Central memory CD4-positive, alpha-beta T cell (primary cell): ENCODE measurements at places on chromosomes 11 and 22.

GRCh38 chr11:724778-725386, 18.9 kb downstream of the EPS8L2 start:
- no peak for DNase-seq

- no peak for DNase-seq
Measured at GRCh38 chr22:29951791-29952413, 68.9 kb downstream of the MTMR3 start.

GRCh38 chr22:46053563-46054090, 76.7 kb upstream of the WNT7B start:
- DNase-seq = peak; percentile 64

- no peak for DNase-seq
Measured at GRCh38 chr11:4826425-4826824, 5.3 kb downstream of the OR51F2 start.

DNA sequence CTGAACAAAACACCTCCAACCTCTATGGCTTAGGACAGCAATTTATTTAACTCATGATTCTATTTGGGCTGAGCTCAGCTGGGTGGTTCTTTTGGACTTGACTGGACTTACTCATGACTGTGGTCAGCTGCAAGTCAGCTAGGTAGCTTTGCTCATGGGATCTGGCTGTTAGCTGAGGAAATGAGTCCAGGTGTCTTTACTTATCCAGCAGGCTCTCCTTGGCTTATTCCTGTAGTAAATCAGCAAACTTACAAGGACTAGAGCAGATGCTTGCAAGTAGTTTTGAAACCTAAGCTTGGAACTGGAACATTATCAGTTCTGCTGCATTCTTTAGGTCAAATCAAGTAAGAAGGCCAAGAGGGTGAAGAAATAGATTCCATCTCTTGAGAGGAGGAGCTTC, 8.0 kb upstream of the HIKESHI start:
- DNase-seq = no peak

DNA sequence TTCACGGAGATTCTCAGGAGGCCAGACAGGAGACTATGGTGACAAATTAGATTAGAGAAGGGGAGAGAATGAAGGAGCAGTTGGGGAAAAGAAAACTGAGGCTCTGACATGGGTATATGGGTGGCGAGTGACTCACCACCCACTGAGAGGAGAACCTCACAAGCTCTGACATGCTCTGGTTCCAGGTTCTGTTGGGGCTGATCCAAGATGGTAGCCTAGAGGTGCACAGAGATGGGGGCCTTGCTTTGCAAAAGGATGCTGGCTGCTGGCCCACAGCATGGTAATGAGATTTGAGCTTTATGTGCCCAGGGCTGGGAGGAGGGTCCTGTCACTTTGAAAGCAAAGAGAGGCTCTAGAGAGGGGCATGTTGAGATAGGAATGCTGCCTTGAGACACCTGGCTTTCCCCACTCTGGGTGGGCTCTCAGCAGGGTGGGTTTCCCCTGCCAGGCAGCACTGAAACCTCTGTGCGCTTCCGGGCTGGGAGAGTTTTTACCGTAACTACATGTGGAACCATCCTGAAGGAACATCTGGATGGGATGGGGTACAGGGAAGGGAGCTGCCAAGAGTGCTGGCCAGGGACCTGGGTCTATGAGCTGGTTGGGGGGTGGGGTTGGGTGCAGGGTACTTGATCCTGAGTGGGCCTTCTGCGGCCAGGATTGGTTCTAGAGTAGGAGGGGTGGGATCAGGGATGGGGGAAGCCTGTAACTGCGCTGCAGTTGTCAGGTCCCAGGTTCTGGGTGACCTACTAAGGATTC, 1.2 kb upstream of the GRK2 start:
- no peak for DNase-seq

DNA sequence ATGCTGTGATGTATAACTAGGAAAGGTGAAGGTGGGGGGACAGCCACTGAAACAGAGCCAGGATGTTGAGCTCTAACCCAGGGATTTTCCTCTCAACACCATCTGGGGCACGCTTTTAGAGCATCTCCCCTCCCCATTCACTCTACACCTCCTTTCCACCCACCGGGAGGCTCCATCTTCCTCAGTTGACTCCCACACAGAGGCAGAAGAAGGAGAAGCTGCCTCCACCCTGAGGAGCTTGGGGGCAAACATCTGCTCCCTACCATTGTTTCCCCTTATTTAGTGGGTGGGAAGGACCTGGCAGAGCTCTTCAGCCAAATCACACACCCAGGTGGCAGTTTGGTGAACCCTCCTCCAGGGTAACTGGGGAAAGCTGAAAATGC, 50.0 kb upstream of the ADA2 start:
- no peak for DNase-seq

- DNase-seq = no peak
Measured at GRCh38 chr22:19367763-19368367, 63.7 kb downstream of the HIRA start.

- DNase-seq = no peak
Measured at GRCh38 chr11:128453444-128454336, 133.7 kb downstream of the ETS1 start.

DNA sequence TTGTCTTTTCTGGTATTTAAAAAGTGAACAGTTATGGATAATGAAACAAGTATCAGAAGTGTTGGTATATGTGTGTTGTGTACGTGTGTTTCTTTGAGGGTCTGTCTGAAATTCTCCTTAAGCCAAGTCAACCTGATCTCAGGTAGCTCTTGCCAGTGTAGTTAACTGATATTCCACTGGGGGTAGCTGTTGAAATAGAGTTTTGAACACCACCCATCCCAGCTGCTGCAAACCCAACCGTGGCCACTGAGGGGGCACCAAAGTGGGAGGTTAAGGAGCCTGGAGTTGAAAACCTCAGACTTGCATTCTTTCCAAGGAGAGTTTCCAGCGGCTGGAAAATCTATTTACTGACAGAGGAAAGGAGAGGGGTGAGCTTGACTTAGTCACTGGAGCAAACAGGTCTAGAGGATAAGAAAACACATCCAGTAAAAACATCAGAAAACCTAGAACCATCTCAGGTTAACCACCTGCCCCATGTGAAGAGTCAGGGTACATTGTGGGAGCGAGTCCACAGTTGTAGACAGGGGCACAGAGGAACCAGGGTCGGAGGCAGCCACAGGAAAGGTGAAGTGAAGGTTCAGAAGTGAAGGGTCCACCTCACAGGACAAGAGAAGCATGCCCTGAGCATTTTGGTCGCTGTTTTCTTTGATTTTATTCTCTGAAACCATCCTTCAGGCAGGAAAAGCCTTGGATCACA, 8.8 kb upstream of the CUL5 start:
- DNase-seq = peak; percentile 8

DNA sequence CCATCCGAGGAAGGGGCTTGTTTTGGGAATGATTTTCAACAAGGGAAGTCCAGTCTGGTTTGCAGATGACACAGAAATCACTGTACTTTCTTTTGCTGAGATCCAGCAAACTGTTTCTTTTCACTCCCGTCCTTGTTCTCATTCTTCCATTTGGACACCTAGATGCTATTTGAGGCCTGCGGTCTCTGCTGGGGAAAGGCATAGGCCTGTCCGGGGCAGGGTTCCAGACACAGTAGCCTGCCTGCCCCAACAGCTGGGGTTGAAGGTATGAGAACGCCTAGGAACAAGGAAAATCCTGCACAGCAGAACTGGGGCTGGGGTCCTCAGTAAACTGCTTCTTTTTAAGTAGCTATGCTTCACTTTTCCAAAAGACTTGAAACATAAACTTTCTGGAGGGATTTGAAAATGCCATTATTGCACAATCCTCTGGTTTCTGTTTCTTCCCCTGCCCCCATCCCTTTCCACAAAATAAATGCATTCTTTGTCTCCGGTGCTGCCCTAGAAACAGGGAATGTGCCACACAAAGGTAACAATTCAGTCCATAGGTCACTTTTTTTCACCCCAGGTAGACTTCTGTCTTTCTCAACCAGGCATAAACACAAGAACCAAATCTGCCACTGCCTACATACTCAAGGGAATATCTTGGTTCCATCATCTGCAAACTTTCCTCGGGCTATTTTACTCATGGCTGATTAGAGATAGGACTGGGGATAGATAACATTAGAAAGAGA, 174.8 kb upstream of the MTMR2 start:
- no peak for DNase-seq

- no peak for DNase-seq
Measured at GRCh38 chr22:25930788-25931310, 188.9 kb downstream of the MYO18B start.

- no peak for DNase-seq
Measured at GRCh38 chr11:44634401-44635281, 69.2 kb downstream of the CD82 start.

GRCh38 chr11:58394195-58394594, 12.5 kb downstream of the OR5B3 start:
- no peak for DNase-seq

- DNase-seq = no peak
Measured at GRCh38 chr11:32200136-32200847, 109.4 kb downstream of the RCN1 start.

DNA sequence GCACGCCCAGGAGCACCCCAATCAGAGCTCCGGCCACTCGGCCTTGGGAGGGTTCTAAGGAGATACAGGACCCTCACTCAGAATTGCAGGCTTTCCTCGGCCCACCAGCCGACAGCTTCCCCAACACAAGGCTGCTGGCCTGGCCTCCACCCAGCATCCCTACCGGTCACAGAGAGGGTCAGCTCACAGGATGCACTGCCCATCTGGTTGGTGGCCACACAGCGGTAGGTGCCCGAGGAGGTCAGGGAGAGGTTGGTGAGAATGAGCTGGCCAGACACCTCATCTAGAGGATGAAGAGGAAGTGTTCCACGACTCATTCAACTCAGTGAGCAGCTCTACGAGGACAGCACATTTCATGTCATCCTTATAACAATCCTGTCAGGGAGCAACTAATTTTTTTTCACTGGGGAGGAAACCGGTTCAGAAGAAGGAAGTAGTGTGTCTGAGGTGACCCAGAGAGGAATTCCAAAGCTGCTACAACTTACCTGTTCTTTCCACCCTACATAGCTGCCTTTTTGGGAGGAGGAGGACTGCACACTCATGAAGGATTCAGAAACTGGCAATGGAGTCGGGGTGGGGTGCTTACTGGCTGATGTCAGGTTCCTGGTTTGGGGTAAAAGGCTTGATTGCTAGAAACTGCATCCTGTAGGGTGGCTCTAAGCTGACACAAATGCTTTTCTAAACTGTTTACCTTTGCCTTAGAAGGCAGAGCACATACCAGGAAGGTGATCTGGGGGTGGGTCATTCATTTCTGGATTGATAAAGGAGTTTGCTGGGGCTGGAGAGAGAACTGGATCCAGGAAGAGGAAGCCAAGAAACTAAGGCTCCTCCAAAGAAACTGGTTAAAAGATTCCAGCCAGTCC, 3.3 kb downstream of the VSIG2 start:
- no peak for DNase-seq

DNA sequence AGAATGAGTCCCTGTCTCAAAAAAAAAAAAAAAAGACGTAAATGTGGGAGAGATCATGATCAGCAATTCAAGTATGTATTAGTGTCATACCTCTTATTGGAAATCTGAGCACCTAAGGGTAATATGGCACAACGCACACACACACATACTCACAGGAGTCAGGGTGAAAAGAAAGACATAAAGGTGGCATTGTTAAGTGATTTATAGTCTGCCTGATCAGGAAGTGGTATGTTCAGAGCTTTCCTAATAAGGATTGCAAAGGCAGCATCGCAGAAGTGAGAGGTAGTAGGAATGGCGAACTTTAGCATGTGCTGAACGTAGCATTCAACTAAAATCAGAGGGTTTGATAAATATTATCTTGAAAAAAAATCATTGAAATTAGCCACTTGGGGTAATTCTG, 854.3 kb downstream of the METTL15 start:
- no peak for DNase-seq

- DNase-seq = no peak
Measured at GRCh38 chr11:120013325-120014250, 124.3 kb downstream of the TRIM29 start.

- no peak for DNase-seq
Measured at GRCh38 chr11:113477321-113477720, 2.1 kb upstream of the DRD2 start.

DNA sequence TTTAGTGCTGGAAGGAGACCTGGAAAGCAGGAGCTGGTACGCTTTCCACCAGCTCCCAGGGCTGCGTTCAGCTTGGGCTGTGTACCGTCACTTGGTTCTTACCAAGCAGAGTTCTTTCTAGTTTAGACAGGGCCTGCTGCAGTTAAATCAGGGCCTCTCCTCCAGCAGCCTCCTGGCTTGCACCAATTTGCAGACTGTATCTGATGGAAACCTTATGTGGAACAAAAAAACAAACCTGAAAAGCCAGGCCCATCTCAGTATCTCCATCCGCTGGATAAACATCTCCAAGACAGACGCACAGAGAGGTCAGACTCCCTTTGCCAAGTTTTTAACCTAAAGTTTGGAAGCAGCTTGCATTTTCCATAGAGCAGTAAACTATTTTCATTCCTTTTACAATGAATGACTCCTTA, 288.6 kb upstream of the SORL1-AS1 start:
- DNase-seq = no peak

GRCh38 chr11:72292106-72292785, 48.3 kb upstream of the PHOX2A start:
- DNase-seq = no peak
